ENCODE measurements at places on chromosomes 2 and 18.

- DNase-seq: no peak
Observed at GRCh38 chr2:151024696-151025251, 236.9 kb downstream of the RBM43 start.

GRCh38 chr2:50143822-50144575 is 887.9 kb downstream of the NRXN1 start:
- no peak for DNase-seq

DNA sequence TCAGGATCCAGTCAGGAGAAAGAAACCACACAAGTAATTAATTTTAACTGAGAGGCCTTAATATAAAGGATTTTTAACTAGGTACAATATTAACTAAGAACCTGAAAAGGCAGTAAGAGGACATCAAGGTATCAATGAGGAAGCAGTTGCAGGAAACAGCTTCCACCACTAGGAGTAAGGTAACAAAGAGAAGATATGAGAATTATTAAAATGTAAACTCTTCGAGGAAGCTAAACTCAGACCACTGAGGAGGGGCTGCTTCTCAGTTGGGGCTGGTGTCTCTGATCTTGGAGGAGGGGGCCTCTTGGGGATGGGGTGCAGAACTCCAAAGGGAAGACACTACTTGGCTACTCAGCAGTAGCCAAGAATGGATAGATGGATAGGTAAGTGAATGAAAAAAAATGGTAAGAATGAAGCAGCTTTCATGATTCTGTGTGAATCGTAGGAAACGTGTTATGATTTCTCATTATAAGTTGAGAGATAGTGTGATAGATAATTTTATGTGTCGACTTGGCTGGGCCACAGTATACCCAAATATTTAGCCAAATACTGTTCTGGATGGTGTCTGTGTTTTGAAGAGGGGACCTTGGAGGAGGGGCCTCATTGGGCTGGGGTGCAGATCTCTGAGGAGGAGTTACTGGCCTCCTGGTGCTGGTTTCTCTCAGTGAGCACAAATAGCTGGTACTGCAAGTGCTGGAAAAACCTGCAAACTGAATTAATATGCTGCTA is 547.7 kb upstream of the LRRTM1 start:
- no peak for DNase-seq

DNA sequence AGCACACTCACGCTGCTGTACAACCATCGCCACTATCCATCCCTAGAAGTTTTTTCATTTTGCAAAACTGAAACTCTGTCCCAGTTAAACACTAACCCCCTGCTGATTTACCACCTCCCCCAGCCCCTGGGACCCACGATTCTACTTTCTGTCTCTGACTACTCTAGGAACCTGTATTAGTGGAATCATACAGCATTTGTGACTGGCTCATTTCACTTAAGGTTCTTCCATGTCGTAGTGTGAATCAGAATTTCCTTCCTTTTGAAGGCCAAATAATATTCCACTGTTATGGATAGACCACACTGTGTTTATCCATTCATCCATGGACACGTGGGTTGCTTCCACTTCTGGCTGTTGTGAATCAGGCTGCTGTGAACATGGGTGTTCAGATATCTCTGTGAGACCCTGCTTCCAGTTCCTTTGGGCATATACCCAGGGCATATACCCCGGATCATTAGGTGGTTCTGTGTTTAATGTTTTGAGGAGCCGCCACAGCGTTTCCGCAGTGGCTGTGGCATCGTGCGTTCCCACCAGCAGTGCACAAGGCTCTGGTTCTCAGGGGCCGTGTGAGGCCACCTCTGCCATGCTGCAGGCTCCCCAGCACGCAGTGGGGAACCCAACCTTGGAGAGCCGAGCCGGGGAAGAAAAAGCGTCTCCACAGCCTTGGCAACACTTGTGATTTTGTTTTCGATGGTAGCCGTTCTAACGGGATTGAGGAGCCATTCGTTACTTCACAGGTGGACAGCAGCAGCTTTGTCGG is 10.1 kb downstream of the RAMP1 start:
- no peak for DNase-seq

All from stimulated activated CD8-positive, alpha-beta memory T cell treated with anti-CD3 and anti-CD28 coated beads, Interleukin-7, amount 100 ng/mL, for 1 hour (primary cell).